ENCODE measurements at places on chromosomes 13 and 19.

DNA sequence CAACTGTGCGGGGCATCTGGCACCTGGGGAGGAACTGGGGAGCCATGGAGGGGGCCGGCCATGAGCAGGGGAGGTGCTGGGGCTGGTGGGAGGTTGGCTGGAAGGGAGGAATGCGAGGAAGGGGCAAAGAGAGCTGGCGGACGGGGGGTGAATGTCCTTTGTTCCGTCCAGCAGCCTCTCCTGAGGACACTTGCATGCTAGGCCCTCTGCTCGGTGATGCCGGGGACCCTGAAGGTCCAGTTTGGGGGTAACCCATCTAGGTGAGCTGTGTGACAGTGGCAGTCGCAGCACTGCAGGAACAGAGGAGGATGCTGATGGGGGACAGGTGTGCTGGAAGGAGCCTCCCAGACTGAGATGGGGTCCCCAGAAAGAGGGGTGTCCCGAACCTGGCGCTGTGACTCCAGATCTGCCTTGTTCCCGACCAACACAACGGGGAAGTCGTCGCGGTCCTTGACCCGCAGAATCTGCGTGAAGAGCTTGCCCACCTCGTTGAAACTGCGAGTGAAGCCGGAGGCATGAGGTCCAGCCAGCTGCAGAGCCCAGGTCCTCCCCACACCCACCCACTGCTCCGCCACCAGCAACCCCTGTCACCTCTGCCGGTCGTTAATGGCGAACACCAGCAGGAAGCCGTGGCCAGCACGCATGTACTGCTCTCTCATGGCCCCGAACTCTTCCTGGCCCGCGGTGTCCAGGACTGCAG is 3.6 kb downstream of the RRAS start:
- DNase-seq = no peak

- DNase-seq = no peak
Measured at GRCh38 chr13:32047088-32047487, 15.5 kb downstream of the FRY start.

DNA sequence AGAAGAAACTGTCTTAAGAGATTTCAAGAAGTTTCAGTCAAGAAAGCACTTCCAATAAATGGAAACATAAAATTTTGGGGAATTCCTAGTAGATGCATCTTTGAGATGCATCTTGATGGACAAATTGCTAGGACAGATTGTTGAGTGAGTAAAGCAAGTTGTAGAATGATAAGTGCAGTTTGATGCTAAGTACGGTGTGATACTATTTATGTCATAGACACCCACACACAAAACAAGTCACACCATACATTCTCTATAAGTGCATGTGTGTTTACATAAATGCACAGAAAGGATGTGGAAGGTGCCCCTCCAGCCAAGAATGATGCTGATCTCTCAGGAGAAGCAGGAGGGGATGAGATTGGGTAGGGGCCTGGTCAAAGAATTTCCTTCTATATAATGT is 375.7 kb downstream of the FOXO1 start:
- DNase-seq = no peak

DNA sequence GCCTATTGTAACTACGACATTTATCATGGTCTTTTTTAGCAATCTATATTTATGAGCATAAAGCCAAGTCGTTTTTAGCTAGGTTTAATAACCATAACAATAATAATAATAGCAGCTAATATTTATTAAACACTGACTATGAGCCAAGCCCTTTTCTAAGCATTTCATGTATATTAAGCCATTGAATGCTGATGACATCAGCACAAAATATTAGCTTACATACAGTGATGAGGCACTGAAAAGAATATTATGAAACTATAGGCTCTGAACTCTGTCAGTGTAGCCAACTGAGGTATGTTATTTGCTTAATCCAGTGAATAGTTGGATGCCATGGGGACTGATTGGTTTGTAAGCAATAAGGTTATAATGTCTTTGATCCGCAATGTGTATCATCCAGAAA is 235.2 kb downstream of the NDFIP2 start:
- DNase-seq = no peak

DNA sequence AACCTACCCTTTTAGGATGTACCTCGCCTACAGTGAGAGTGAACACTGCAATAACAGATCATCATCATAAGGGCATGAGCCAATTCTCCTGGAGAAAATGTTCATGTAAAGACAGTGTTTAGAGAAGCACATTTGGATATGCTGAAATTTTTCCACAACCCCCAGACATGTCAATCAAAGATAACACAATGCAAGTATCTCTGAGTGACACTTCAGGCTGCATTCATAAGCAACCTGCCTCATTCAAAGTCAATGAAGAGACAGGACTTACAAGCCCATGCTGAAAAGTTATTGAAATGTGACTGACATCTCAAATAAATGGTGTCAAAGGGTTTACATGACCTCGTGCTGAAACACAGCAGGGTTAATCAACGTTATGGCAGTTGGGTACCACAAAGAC is 102.0 kb downstream of the PCDH9 start:
- no peak for DNase-seq

- DNase-seq = no peak
Measured at GRCh38 chr13:64066711-64067110, 2651.1 kb upstream of the PCDH20 start.

- no peak for DNase-seq
Measured at GRCh38 chr19:11530432-11530831, 1.5 kb upstream of the ECSIT start.

- DNase-seq = no peak
Measured at GRCh38 chr13:111415246-111415645, 94.8 kb downstream of the TEX29 start.

DNA sequence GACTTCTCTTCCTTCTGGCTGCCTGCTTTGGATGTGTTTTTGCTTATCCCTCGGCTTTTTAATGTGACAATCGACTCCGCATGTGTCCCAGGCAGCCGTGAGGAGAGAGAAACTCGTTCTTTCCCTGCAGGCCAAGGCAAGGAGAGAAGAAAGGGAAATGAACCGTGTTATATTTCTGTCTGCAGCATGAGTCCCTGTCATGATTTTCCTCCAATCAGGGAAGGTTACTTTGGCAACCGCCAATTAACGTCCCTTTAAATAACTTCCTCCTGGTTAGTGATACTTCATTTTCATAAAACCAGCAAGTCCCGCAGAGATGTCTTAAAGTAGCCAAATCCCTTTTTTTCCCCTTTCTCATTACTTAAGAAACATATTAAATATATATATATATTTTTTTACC is 42.6 kb downstream of the RFC3 start:
- no peak for DNase-seq

DNA sequence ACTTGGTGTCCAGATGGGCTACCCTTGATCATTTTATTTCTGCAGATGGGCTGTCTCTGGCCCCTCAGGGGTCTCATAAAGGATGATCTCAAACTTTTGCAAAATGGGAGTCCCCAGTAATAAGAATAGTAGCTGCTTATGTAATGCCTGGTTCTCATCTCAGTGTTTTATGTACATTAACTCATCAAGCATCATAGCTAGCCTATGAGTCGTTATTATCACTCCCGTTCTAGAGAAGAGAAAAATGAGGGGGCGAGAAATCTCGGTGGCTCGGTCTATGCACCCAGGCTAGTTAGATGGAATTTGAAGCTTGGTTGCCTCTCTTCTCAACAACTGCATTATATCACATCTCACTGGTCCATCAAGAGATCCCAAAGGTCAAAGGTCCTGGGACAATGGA is 3.4 kb downstream of the CACNG6 start:
- DNase-seq = no peak
